SHP77 (cell line): ENCODE measurements at places on chromosomes 16 and 17.
A peak's percentile ranks its signal among the peaks of the same experiment; 100 is the strongest.

DNA sequence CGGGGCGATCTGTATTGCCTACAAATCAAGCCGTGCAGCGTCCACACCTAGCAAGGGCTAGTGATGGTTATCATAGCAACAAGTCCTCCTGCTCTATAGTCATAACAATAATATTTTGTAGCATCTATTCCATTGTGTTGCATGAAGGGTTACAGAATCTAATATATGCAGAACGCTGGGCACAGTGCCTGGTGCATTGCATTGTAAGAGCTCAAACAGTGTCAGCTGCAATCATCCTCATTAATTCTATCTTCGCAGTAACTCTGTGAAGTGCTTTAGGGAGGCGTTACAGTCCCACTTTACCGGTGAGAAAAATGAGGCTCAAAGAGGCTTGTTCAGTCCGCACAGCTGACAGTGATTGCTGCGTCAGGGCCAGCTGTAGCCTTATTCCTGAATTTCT, 149.4 kb downstream of the RBFOX1 start:
- DNase-seq, result no peak

DNA sequence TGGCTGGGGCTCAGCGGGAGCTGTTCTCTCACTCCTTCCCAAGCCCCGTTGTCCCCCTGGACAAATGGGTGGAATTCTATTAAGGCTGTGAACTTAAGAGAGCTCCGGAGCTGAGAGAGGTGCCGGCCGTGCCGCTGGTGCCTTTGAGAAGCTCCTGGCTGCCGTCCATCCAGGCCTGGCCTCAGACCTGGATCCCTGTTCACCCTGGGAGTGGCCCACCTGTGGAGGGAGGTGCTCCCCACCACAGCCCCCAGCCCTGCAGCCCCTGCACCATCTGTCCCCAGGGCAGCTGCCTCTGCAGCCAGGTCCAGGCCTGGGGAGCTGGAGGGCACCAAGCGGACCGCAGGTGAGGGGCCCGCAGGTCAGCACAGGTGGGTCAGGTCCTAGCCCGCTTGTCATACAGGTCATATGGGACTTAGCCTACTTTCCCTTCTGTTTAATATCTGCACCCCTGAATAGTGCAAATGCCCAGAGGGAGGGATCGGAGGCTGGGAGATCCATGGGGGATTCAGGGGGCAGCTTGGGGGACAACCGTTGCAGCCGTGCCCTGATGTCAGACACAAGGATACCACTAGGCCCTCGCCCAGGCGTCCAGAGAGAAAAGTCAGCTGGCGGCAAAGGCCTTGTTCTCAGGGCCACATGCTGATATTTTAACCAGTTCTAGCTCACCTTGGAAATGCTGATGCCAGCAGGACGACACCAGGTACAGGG, 15.2 kb upstream of the METRNL start:
- DNase-seq, result no peak

- DNase-seq, result no peak
Observed at GRCh38 chr16:84839054-84839453, 19.3 kb downstream of the CRISPLD2 start.

DNA sequence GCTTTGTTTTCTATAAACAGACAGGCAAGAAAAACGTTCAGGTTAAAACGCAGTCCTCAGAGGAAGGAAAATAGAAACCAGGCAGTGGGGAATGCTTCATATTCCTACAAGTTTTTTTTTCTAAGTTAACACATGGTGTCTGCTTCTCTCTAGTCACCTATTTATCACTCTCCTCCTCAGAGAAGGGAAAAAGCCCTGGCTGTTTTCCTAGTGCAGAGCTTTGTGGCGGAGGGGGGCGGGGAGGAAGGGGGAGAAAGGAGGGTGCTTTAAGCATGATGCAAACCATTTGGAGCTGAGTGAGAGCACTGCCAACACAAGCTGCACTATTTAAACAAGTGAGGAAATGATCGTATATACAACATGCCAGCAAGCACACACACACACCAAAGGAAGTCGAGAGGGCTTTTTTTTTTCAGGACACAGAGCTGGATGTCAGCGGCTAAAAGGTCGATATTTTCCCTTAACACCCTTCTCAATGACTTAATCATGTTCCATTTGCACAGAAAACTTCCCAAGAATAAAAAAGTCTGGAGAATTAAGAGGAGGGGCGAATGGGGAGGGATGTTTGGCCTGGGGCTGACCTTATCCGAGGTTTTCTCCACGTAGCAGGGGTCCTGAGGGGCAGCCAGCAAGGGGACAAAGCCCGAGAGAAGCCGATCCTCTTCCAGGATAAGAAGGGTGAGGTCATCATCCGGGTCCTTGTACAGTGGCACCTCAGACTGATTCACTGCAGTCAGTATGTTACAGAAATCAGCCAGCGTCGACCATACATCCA, 117.4 kb downstream of the HIC1 start:
- DNase-seq, result peak; percentile 45

- no peak for DNase-seq
Observed at GRCh38 chr16:49651996-49652395, 203.9 kb downstream of the ZNF423 start.

DNA sequence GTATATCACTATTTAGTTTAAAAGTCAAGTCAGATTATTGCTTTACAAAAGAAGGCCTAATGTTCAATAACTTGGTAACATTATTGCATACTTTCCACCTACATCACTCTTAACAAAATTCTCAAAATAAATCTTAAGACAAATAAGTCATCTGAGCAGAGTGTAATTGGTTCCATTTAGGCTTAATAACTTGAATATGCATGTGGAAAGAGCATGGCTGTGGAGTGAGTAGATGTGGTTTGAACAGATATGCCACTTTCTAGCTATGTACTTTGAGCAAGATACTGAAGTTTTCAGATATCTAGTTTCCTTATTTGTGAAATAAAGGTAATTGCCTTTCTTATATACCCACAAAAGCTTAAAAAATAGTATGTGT, 6.7 kb upstream of the EVI2A start:
- DNase-seq, result no peak

DNA sequence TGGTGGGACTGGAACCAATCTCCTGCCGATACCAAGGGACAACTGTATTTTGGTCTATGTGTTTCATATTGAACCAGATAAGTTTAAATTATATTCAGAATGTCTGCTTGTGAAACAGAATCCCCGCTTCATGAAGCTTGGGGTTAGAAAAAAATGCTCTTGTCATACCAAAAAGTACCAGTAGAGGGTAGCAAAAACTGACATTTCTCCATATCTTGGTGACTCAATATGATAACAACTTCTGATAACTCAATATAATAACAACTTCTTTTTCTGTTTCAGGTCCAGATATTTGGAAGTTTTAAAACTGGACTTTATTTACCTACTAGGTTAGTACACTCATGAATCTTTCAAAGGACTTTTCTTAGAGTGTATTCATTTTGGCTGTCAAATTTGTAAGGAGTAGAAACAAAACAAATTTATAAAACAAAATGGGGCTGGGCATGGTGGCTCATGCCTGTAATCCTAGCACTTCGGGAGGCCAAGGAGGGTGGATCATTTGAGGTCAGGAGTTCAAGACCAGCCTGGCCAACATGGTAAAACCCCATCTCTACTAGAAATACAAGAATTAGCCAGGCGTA, 52.3 kb upstream of the ADCY7 start:
- no peak for DNase-seq

DNA sequence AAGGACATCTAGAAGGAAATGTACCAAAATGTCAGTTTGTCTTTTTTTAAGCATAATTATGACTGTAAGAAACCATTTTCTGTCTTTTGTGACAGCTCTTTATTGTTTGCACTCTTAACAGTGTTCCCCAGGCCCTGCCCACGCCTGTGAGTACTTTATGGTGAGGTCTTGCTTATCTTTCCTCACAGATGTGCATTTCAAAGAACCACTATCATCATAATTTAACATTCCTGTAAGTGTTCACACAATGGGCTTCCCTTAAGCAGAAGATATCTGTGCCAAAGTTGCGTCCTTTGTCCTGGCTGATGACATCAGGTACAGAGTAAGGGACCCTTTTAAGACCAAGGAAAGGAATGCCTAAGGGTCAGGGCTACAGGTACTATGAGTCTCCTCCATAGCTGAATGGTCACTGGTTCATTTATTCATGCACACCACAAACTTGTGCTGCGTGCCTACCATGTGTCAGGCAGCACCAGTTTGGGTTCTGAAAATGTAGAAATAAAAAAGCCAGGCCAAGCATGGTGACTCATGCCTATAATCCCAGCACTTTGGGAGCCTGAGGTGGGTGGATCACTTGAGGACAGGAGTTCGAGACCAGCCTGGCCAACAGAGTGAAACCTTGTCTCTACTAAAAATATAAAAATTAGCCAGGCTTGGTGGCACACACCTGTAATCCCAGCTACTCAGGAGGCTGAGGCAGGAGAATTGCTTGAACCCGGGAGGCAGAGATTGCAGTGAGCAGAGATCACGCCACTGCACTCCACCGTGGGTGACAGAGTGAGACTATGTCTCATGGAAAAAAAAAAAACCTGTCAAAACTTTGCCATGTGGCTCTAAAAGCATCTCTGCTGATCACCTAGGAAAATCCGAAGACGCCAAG, 55.4 kb upstream of the NLK start:
- no peak for DNase-seq

GRCh38 chr16:88700636-88701482, 5.3 kb downstream of the RNF166 start:
- DNase-seq, result no peak

DNA sequence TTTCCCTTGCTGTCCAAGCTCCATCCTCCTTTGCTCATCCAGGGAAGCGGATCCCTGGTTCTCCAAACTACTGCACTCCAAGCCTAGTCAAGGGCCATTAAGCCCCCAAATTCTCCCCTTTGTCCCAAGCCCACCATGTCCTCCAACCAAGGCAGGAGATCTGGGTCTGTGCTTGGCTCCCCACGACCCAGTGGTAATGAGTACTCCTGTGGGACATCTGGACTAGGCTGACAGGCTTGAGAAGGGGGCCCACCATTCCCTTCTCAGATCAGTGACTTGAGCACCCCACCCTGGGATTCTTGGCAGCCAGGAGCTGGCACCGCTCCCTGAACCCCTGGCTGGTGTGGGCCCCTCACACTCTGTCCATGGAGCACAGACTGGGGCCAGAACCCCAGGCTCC, 17.1 kb downstream of the OSBPL7 start:
- DNase-seq, result no peak
